ENCODE measurements at places on chromosomes 1 and 21.

- DNase-seq, result peak; percentile 59
Measured at GRCh38 chr1:192311281-192311680, 5.5 kb upstream of the RGS21 start.

- no peak for DNase-seq
Measured at GRCh38 chr1:85259912-85260274, 431 bp upstream of the C1orf52 start.

GRCh38 chr1:90728502-90729287 is 11.6 kb upstream of the BARHL2 start:
- DNase-seq, result no peak

- no peak for DNase-seq
Measured at GRCh38 chr1:247840818-247841217, 878 bp downstream of the OR11L1 start.

GRCh38 chr1:197577580-197577979 is 197.7 kb downstream of the DENND1B start:
- DNase-seq, result no peak

- no peak for DNase-seq
Measured at GRCh38 chr1:42005530-42005929, 86.8 kb upstream of the HIVEP3 start.

- DNase-seq, result no peak
Measured at GRCh38 chr1:17883662-17884395, 128.7 kb downstream of the ACTL8 start.

DNA sequence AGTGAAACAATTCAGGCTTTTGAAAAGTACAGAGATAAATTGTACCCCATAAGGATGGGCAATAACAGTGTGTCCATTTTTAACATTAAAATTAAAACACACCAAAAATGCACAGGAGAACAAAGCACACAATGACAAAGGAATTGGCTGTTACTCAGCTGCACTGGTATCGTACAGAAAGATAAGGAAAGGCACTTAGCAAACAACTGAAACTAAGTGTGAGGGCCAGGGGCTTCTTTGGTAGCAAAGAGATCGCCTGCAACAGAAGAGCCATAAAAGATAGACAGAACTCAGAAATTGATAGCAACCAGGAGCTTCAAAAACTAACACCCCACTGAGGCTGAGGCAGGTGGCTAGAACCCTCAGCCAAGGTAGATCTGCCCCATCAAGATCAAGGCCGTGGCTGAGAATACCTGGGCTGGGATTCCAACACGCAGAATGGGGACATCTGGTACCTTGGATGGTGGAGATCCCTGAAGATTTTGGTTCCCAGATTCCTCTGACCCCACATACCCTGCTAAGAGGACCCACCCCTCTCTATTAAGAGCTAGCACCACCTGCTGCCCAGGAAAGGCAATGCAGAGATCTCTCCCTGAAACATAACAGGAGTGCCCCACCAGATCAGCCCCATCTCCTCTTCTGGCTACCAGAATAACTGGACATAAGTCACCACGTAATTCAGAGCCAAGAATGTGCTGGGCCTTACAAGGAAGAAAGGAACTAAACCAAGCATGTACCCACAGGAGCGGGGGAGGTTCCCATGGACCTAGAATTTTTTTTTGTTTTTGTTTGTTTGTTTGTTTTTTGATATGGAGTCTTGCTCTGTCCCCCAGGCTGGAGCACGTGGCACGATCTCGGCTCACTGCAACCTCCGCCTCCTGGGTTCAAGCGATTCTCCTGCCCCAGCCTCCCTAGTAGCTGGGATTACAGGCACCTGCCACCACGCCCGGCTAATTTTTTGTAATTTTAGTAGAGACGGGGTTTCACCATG is 16.2 kb downstream of the PLEKHO1 start:
- DNase-seq, result peak; percentile 64

- no peak for DNase-seq
Measured at GRCh38 chr1:36835017-36835695, 199.2 kb downstream of the GRIK3 start.

DNA sequence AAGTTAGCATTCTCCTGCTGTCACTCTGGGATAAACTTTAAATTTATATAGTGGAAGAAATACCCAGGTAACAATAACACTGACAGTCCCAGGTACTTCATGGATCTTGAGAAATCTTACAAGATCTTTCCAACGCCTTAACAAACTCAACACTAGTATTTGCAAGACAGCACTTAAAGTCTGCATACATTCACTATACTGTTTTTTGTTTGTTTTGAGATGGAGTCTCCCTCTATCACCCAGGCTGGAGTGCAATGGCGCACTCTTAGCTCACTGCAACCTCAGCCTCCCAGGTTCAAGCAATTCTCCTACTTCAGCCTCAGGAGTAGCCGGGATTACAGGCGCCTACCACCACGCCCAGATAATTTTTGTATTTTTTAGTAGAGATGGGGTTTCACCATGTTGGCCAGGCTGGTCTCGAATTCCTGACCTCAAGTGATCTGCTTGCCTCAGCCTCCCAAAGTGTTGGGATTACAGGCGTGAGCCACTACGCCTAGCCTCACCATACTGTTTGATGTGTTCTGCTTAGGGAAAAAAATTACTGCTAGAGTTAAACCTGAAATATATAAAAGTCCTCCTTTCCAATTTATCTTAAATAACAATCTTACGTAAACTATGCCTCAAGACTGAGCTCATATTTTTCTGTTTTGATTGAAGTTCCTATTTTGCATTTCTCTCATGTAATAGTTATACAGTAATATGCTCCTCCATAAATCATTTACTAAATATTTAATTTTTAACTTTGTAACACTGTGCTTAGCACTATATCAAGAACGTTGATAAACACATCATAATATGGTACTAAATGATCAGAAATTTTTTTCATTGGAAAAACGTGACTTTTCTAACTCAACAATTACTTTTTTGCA is 17.5 kb downstream of the EYA3 start:
- no peak for DNase-seq

- DNase-seq, result peak; percentile 77
Measured at GRCh38 chr1:23403038-23403336, 21.6 kb downstream of the TCEA3 start.

GRCh38 chr1:192668409-192668983 is 32.5 kb downstream of the RGS13 start:
- DNase-seq, result no peak

DNA sequence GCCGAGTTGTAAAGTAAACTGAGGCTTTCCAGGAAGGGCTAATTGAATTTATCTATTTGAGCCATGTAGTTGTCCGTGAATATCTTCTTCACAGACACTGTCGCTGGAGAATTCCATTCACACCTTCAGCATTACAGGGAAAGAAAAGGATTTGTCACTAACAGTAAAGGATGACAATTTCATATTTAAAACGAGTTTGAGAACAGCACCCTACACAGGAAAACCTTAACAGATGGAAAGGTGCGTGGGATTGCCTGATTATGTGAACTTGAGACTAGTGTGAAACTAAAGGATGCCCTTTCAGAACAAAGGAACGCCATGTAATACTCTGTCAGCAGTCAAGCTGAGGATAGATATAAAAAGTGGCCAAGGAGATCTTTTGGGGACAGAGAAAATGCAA is 492.5 kb upstream of the ADGRL2 start:
- DNase-seq, result no peak

GRCh38 chr1:181783208-181783607 is 278.3 kb downstream of the ZNF648 start:
- DNase-seq, result no peak

- no peak for DNase-seq
Measured at GRCh38 chr1:14713077-14713476, 114.6 kb downstream of the KAZN start.

DNA sequence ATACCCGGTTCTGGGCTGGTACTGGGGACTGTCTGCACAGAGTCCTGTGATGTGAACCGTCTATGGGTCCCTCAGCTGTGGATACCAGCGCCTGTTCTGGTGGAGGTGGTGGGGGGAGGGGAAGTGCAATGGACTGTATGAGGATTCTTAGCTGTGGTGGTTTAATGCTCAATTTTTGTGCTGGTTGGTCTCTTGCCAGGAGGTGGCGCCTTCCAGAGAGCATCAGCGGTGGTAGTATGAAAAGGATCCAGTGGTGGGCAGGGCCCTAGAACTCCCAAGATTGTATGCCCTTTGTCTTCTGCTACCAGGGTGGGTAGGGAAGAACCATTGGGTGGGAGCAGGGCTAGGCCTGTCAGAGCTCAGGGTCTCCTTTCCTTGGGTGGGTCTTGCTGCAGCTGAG is 89.4 kb upstream of the B3GALT2 start:
- DNase-seq, result no peak

- DNase-seq, result peak; percentile 6
Measured at GRCh38 chr1:199460933-199461332, 566.6 kb upstream of the NR5A2 start.

- DNase-seq, result no peak
Measured at GRCh38 chr1:183830389-183830788, 25.5 kb downstream of the RGL1 start.

GRCh38 chr1:193451606-193452005 is 265.2 kb upstream of the B3GALT2 start:
- DNase-seq, result no peak

DNA sequence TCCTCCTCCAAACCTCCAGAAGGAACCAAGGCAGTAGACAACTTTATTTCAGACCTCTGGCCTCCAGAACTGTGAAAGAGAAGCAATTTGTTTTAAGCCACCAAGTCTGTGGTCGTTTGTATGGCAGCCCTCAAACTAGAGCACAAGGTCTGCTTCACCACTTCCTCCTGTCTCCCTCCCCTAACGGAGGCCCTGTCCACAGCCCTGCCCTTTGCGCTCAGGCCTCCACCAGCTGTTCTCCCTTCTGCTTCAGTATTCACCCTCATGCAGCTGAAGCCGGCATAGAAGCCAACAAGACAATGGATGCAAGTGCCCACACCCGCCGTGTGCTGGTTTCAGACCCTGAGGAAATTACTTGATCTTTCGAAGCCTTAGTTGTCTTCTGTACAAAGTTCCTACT is 364.1 kb downstream of the HHAT start:
- DNase-seq, result no peak

GRCh38 chr1:94772845-94773244 is 47.3 kb upstream of the SLC44A3 start:
- no peak for DNase-seq

GRCh38 chr1:201906336-201906735 is 17.6 kb downstream of the SHISA4 start:
- DNase-seq, result no peak

GRCh38 chr1:180211860-180212229 is 18.2 kb upstream of the LHX4 start:
- DNase-seq, result no peak

DNA sequence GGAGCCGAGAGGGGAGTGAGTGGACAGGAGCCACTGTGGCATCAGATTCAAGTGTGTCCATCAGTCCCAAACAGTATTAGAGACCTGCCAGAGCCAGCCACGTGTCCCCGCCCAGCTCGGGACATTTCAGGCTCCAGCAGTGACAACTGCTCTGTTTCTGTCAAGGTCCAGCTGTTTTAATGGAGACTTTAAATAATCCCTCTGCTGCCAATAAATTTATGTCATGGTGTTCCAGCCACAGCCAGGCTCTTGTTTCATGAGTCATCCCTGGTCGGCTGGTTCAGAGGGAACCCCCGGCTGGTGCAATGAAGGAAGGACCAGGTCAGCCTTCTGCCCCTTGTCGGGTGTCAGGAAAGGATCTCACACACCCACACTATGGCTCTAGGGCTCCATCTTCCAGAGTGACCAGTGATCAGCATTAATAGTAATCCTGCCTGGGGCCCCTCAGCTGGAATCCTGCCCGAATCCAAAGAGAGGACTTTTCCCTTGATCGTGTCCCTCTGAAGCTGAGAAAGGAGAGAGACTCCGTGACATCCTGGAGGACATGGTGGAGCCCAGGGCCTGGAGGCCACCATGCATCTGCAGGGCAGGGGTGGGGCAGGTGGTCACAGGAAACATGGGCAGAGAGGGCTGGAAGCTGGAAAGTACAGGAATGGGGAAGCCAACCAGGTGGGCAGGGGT is 197.3 kb downstream of the MATN1 start:
- peak; percentile 72 for DNase-seq

GRCh38 chr1:229059671-229060539 is 211.0 kb upstream of the RAB4A start:
- DNase-seq, result no peak

GRCh38 chr1:109882288-109883245 is 28.1 kb upstream of the CSF1 start:
- no peak for DNase-seq

DNA sequence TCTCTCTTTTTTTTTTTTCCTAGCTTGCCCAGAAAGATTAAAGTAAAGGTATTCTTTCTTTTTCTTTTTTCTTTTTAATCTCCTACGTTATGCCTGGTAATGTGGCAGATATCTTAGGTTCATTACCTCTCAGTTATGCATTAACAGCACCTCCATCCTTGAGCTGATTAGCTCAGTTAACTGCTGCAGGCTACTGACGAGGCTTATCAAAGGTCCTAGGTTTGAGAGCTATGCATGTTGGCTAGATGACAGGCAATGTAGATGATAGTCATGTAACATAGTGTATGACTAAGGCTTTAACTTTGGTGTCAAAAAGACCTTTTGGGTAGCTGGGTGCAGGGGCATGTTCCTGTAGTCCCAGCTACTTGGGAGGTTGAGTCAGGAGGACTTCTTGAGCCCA is 53.7 kb upstream of the CACYBP start:
- DNase-seq, result no peak

DNA sequence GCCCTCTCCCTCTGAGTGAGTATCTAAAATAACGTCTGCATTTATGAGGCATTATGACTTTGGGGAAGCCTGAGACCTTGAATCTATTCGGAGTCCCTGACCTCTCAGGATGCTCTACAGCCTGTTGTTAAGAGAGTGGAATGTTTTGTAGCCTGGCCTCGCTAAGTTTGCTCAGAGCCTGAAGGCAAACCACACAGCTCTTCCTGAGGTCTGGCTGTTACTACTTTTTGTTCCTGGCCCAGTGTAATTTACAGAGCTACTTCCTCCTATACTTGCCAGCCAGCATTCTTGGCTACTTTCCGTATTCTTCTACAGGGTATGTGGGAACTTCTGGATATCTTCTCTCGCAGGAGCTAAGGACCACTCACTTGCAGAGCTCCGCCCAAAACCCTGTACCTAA is 3.6 kb upstream of the ZMYM4 start:
- DNase-seq, result peak; percentile 11

DNA sequence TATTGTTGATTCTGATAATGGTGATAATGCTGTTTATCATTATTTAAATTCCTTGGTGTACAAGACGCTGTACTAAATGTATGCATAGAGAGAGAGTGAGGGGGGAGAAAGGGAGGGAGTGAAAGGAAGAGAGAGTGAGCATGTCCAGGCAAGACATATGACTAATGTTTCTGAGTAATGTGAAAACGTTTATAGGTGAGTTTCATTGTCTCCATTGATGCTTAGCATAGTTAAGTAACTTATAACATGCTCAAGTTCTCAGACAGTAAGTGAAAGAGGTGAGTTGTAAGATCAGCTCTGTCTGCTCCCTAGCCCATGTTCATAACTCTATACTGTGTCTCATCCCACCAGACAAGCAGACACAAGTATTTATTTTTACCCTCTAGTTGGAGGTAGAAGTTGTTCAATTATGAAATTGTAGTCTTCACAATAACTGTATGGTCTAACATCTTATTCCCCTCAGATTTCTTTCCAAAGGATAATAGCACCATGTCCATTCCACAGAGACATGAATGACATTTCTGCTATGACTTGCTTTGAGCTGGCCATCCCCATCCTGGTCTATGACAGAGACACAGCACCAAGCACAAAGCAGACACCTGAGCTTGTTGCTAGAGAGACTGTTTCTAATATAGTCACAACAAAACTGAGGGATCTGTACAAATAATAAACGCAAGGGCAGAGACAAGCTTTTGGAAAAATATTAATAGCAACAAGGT is 285.1 kb downstream of the CACNA1E start:
- DNase-seq, result no peak

- no peak for DNase-seq
Measured at GRCh38 chr1:212918824-212919223, 31.5 kb upstream of the VASH2 start.

GRCh38 chr1:89826594-89826993 is 5.8 kb downstream of the LRRC8D start:
- no peak for DNase-seq
